ENCODE measurements at places on chromosomes 2 and 18. TPM values are rescaled to one million over a fixed set of nuclear protein-coding genes. Genes with fewer than 3 reads are reported as not detected.
A peak's percentile ranks its signal among the peaks of the same experiment; 100 is the strongest.

CNDP1 gene
- not detected for total RNA-seq

TLX2 gene
- total RNA-seq, result not detected

NT5DC4 gene
- not detected for total RNA-seq

SFT2D3 gene
- total RNA-seq, result 3.2 TPM

C2orf80 gene
- not detected for total RNA-seq

SCN7A gene
- total RNA-seq, result 27.7 TPM

MYO1B gene
- total RNA-seq, result 16.8 TPM

KIF1A gene
- 0.65 TPM for total RNA-seq

- DNase-seq, result no peak
Observed at GRCh38 chr18:49487711-49488310, 777 bp upstream of the C18orf32 start.

GRCh38 chr2:59080451-59081181 lies 839.5 kb upstream of the FANCL start:
- DNase-seq, result no peak

GRCh38 chr2:223633656-223634055 lies 31.5 kb upstream of the SCG2 start:
- DNase-seq, result no peak

DNA sequence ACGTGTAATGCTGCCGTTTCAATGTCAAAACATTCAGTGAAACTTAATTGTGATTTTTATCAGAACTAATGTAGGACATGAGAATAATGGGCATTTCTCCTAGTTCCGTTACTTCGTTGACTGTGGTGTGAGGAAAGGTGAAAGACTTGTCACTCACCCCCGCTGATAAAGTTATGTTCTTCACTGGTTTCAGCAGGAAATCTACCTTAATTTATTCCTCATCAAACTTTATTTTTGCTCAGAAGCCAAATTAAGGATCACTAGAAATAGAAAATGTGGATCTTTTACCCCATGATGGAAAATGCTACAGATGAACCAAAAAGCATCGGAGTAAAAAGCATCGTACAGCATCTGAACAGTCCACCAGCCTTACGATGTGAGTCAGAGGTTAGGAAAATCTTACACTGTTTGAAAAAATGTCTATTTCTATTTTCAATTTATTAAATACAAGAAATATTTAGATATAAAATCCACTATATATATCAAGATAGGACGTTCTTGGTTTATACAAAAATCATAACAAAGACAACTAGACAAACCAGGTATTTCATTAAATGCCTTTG lies 1.0 kb upstream of the ROCK1 start:
- no peak for DNase-seq

DNA sequence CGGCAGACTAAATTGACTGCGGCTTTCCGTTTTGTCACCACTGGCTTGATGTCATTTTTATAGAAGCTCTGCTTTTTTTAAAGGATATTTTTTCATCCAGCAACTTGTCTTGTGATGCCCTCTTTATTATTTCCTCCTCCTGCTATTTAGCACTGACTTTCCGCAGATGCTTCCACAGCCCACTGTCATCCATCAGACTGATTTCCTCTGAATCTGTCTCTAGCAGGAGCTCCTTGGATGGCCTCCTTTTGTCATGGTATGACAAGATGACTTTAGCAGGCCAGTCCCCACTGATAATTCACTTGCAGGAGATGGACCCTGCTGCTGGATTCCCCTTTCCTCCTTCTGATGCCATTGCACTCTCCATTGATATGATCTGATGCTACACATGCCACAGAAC lies 454.6 kb downstream of the TSN start:
- no peak for DNase-seq

- no peak for DNase-seq
Observed at GRCh38 chr2:54956111-54956627, 94.1 kb downstream of the RTN4 start.

DNA sequence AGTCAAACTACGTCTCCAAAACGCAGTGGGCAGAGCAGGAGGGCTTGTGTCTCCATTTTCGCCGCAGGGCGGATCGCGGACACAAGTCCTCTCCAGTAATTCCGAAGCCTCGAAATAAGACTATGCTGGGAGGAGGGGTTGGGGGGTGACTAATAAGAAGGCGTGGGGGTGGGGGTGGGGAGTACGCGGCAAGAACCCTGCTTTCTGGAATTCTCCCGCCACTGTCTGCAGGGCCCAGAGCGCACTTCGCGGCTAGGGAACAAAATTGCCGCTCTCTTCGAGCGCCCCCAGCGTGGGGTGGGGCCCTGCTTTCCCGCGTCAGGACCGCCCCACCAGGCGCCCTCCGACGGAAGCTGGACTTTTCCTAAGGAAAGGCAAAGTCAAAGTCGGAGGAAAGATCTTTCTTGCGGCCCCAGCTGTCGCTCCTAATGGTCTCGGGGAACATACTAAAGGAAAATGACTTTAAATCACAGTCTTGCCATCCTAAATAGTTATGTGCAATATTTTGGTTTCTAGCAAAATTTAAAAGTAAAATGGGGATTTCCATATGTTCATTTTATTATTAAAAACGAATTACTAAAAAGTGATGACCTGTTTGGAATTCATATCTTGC lies 11.9 kb downstream of the NR4A2 start:
- DNase-seq, result peak; percentile 53

- no peak for DNase-seq
Observed at GRCh38 chr18:46196627-46197243, 92.5 kb downstream of the HAUS1 start.

GRCh38 chr2:240226672-240227537 lies 86.4 kb upstream of the OTOS start:
- DNase-seq, result no peak

- DNase-seq, result no peak
Observed at GRCh38 chr18:74486119-74486849, 9.9 kb upstream of the CNDP2 start.

DNA sequence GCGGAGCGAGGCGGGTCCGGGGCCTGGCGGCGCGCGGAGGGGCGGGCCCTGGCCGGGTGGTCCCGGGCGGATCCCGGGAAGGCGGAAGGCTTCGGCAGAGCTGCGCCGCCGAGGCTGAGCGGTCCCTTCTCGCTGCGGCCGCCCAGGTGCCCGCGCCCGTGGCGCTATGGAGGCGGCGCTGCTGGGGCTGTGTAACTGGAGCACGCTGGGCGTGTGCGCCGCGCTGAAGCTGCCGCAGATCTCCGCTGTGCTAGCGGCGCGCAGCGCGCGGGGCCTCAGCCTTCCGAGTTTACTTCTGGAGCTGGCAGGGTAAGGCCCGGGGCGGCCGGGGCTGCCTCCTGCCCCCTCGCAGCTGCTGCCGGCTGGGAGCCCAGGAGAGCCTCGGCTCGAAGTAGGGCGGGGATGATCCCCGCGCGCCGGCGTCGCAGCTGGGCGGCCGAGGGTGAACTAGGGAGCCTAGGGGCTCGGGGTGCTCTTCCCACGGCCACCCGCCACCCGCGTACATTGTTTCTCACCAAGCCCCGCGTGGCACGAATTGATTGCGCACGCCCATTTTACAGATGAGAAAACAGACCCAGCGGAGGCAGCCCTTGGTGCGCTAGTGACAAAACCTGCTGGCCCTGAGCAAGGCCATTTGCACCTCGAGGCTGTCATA lies at the start of gene SLC66A3:
Gene SLC66A3, plus strand, starts transcription at position 87 of the 655 bp plus-strand sequence. Its CDS starts 80 bp downstream, at position 167.
- peak; percentile 92 for DNase-seq

DNA sequence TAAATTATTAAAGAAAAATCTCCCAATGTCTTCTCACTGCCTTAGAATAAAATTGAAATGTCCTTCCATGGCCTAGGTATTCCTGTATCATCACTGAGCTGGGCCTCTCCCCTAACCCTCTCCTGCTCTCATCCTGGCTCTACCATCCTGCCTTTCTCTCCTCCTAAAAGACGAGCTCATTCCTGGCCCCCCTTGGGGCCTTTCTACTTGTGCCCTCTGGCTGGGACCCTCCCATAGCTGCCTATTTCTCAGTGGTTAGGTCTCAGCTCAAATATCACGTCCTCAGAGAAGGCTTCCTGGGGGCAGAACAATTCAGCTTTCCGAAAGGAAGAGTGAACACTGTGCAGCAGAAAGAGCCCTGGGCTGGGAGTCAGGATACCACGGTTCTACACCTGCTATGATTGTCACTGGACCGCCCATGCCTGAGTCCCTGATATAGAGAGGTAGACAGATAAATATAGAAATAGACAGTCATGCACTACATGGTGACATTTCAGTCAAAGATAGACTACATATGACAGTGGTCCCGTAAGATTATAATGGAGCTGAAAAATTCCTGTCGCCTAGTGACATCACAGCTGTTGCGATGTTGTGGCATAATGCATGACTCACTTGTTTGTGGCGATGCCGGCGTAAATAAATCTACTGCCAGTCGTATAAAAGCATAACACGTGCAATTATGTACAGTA lies 9.4 kb downstream of the DNPEP start:
- DNase-seq, result no peak

- DNase-seq, result no peak
Observed at GRCh38 chr2:226739545-226740030, 60.0 kb downstream of the IRS1 start.

- DNase-seq, result peak; percentile 41
Observed at GRCh38 chr2:39837856-39838453, 58.9 kb upstream of the THUMPD2 start.

DNA sequence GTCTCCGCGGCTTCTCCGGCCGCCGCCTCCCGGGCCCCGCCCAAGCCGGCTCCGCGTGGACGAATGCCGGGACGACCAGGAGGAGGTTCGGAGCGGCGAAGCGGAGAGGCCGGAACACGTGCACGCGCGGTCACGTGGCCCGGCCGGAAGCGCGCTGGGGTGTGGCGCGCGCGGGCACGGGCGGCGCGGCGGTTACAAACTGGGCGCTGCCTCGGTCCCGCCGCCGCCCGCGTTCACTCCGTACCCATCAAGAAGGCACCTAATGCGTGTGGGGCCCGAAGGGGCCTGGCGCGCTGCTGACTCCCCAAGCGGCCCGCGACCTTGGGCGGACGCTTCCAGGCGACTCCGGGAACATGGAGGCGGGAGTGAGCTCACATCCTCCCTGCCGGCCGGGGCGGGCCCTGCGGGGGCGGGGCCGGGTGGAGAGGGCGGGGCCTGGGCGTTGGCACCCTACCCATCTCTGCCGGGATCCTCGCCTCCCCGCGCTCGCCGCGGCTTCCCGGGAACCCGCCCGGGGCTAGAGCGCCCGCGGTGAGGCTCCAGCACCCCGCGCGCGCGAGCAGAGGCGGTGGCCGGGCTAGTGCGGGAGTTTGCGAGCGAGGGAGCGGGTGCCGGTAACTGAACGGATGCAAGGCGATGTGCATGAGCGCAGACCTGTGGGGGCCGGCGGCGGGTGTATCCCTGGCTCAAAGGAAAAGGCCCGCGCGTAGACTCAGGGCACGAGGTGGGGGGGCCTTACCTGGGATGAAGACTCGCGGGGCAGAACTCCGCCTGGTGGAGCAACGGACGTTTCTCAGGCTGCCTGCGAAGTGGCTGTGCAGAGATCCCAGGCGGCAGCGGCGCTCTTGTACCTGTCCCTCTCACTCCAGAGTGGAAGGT lies at the start of gene TMEM185B:
Gene TMEM185B, minus strand, starts transcription at position 367 of the 879 bp plus-strand sequence. CDS start 424 bp downstream, outside the sequence.
- peak; percentile 94 for DNase-seq

DNA sequence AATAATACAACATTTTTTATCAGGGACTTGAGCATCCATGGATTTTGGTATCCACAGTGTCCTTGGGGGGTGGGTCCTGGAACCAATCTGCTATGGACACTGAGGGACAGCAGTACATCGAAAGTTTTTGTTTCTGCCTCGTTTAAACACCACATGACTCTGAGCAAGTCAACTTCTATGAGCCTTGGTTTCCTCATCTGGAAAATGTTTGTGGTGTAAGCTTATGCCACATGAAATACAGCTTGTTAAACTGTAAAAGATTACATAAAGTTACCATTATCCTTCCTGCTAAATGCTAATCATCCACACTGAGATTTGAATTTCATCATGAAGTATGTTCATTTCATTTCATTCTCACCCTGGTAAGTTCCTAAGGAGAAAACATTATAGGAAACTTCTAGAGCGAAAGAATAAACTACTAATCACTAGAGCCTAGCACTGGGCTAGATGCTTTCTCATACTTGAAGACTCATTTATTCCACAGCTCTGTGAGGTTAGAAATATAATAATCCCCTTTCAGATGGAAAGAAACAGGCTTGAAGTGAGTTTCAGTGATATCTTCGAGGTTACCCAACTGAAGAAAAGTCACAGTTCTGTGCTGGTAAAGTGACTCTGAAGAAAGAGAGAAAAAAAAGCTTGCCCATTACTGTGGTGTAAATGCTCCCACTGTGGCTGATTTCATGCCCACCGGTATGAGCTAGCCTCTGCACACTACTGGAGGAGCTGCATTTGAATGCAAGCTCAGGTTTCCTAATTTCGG lies 29.2 kb downstream of the MCFD2 start:
- no peak for DNase-seq

DNA sequence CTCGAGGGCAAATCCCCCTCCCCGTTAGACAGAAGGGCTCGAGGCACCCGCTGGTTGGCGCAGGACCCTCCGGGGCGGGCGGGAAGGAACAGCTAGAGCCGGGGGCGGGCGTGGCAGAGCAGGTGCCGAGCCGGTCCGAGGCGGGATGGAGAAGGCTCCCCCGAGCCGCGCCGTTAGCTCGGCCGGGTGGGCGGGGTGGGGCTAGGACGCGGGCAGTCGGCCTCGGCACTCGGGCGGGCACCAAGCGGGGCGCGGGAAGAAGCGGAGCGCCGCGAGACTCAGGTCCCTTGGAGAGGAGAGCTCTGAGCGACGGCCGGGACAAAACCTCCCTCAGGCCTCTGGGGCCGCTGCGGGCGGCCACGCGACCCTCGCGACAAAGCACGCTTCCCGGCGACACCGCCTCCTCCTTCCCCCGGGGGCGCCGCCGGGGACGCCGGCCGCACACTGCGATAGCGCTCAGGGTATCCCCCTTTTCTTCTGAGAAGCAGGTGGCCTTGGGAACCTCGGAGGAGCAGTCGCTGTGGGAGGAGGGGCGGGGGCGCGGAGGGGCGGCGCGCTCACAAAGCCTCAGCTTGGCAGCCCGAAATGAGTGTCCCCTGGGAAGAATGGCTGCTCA lies 721 bp downstream of the FHOD3 start:
- DNase-seq, result peak; percentile 45

DNA sequence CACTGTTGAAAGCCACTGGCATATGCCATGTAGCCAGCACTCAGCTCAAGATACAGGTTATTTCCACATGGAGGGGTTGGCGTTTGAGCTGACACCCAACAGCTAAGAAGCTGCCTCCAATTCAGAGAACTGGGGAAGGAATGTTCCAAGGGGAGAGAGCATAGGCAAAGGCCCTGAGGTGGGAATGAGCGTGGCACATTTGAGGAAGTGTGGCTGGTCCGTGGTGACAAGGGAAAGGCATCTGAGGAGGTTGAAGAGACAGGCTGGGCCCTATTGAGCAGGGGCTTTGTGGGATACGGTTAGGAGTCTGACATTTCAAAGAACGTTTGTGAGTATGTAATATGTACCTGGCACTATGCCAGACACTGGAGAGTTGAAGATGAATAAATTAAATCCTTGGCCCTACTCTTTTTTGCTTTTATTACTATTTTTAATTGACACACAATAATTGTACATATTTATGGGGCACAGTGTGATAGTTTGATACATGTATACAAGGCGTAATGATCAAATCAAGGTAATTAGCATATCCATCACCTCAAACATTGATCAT lies 27.6 kb upstream of the TMBIM1 start:
- no peak for DNase-seq

- no peak for DNase-seq
Observed at GRCh38 chr2:165529130-165529529, 59.6 kb downstream of the CSRNP3 start.

Data from Right ventricle myocardium superior (tissue), 1 donor.